ENCODE measurements at places on chromosomes 2 and 18.

DNA sequence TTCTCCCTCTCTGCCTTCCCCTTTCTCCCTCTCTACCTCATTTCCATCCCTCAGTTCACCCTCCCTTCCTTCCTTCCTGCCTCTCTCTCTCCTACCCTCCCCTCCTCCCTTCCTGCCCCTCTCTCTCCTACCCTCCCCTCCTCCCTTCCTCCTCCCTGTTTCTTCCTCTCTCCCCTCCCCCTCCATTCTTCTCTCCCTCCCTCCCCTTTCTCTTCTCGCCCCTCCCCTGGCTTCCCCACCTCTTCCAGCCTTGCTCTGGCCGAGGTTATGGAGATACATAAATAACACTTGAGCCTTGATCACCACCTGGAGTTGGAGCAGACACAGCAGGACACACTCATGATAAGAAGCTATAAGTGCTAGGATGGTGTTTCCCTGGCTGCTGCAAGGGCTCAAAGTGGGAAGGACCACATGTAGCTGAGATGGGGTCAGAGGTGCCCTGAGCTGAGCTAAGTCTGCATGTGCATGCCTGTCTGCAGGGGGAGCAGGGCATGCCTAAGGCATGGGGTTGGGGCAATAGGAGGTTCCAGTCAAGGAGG, 326.1 kb upstream of the HS6ST1 start:
- DNase-seq: peak; percentile 34

GRCh38 chr18:48573632-48574283, 34.9 kb downstream of the CTIF start:
- DNase-seq: peak; percentile 61

GRCh38 chr2:43818761-43819160, 19.9 kb downstream of the ABCG5 start:
- DNase-seq: no peak

GRCh38 chr2:229048134-229048533, 223.0 kb downstream of the PID1 start:
- no peak for DNase-seq

DNA sequence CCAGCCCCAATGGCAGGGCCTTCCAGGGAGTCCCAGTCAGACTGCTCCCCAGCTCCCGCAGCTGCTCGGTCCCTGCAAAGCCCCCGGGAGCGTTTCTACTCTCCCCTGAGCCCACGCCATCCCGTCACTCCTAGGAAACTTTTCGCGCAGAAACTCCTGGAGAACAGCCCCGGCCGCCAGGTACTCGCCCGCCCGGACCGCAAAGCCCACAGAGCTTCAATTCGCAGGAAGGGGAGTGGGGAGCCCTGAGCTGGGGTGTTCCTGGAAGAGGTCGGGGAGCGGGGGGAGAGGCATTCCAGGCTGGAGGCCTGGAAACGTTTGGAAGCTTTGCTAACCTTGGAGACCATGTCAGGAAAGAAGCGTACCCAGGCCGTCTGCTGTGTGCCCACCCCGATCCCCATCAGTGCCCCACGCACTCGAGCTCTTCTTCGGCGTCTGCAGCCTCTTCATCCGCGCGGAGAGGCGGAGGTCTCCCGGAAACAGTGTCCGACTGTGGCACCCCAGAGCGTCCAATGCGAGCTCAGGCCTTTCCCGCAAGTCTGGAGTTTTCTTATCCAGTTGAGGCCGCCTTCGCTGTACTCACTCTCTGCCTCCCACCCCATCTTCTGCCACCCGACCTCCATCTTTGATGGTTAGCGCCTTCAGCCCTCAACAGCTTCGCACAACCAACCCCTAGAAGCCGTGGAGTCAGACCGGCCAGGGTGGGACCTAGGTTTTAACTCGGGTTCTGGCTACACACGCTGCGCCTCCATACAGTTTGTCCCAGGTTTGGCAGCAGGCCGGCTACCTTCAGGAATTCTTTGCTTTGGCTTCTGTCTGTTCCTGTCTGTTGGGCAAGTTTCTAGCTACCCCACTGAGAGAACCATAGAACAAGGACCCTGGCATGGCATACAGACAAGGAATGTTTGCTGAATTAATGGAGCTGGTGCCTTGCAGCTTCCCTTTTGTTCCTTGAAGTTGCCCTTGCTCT, 3.7 kb downstream of the PCGF1 start:
- DNase-seq: peak; percentile 74

DNA sequence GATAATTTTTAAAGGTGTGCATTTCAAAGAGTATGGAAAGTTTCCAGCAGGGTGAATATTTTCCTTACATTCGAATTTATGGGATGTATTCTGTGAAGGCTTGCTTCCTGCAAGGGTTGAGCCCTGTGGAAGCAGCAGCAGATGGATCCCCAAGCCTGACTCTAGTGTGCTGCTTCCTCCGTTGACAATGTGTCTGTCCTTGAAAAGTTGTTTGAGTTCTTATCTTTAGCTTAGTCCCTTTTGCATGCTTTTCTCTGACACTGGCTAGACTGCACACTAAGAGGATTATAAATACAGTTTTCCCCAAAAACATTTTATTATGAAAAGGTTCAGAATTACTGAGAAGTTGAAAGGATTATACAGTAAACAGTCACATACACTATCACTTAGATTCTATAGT, 86.3 kb downstream of the CEP192 start:
- no peak for DNase-seq

- DNase-seq: peak; percentile 79
Measured at GRCh38 chr2:113174376-113174750, 592 bp downstream of the PSD4 start.

DNA sequence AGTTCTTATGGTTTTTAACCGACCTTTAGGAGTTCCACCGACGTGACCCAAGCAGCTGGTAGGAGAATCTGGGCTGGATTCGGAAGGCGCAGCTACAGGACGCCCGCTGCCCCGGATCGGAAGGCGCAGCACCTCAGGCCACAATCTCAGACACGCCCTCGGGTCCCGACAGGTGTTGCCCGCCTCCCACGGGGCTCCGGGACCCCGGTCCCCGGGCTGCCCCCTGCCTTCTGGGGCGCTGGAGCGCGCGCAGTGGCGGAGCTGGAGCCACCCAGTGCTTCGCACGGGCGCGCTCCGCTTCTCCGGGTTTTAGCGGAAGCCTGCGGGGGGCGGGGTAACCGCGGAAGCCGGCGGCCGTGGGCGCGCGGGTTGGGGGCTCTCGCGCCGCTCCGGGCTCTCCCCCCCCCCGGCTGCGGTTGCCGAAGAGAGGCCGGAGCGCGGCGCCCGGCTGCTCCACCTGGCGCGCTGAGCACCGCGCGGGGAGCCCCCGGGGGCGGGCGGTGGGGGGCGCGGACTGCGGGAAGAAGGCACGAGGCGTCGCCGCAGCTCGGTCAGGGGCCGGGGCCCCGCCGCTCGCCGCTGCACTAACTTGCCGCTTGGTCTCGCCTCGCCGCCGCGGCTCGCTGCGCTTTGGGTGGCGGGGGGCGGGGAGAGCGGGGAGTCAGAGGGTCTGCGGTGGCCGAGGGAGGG, 718.8 kb downstream of the DPP10 start:
- DNase-seq: no peak

- DNase-seq: no peak
Measured at GRCh38 chr2:69138247-69138772, 125.3 kb downstream of the ANTXR1 start.

GRCh38 chr2:108916122-108916795, 72.8 kb downstream of the EDAR start:
- peak; percentile 69 for DNase-seq

GRCh38 chr2:150702791-150703190, 215.3 kb upstream of the RND3 start:
- no peak for DNase-seq

- no peak for DNase-seq
Measured at GRCh38 chr18:44859263-44859662, 178.6 kb downstream of the SETBP1 start.
